Left ventricle myocardium inferior (tissue), 1 donor: ENCODE measurements at places on chromosomes 6 and 20.

DNA sequence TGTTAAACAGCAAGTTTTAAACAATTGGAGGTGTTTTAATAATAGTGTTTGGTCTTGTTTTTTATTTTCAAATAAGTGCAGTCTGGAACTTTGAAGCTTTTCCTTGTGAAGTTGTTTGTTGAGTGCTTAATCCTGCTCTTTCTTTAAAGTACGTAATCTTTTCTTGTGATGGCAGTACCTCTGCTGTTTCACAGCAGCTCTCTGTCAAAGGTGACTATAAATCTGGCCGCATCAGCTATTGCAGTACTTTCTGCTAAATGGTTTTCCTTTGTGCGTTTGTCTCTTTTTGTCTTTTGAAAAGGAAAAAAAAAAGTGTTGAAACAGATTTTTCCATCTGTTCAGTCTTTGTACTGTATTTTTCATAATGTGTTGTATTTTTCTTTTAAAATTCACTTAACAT lies 12.7 kb downstream of the STXBP5 start:
- DNase-seq, result no peak

DNA sequence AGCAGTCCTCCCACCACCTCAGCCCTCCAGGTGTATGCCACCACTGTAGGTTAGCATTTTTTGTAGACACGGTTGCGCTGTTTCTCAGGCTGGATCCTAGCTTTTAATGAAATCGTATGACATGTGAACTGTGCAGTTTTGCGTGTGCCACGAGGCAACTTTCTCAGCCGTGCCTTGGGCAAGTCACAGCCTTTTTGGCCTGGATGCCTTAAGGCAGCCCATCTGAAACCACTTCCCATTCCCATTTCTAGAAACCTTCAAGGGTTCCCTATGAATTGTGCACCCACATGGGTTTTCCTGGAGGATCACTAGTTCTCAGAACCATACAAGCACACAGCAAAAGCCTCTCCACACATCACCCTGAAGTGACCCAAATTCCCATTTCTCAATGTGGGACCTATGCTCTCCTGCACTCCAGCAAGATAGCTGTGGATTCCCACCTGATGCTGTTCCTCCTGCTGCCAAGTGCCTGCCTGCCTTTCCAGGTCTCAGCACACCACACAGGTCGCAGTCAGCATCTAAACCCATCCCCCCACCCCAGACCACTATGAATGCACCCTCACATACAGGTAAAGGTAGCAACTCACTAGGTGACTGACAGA lies 28.9 kb downstream of the SNX5 start:
- DNase-seq, result no peak

- DNase-seq, result no peak
Observed at GRCh38 chr6:154257067-154257466, 99.5 kb downstream of the IPCEF1 start.

GRCh38 chr6:71452697-71453370 lies 164.2 kb downstream of the OGFRL1 start:
- no peak for DNase-seq

GRCh38 chr20:8854571-8854970 lies 214.3 kb upstream of the PLCB4 start:
- peak; percentile 66 for DNase-seq

DNA sequence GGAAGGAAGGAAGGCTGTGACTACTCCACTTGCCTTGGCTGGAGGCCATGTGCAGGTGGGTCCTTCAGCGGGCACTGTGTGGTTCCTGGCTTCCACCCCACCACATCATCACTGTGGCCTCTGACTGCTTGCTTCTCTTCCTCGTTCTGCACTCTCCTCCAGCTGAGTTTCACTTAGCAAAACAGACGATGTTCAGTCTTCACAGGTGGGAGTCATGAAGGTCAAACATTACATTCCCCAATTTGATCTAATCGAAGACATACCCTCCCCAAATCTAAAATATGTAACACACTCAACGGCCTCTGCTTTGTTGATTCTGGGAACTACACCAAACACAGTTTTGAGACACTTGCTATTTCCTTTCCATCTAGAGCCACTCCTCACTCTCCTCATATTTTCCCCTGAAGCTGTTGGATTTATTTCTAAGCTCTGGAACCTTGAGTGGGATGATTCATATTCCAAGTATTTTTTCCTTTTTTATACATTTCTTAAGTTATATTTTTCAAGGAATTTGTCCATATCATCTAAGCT lies 132.5 kb upstream of the FOXA2 start:
- no peak for DNase-seq

DNA sequence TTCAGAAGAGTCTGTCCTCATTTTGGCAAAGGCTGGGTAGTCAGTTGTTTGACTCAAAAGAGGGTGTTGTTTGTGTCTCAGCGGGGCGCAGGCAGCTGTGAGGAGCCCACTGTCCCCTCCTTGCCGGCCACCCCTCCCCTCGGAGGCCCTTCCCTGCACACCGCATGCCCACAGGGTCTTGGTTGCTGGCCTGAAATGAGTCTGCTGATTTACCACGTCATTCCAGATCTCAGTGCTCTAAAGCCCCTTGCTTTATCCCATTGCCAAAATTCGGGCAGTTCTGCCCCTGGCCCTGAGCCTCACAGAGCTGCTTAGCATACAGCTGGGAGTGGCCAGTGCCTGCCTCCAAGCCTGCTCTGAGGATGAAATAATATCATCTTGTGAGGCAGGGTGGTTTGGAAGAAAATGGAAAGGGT lies 220.7 kb downstream of the UST start:
- no peak for DNase-seq

DNA sequence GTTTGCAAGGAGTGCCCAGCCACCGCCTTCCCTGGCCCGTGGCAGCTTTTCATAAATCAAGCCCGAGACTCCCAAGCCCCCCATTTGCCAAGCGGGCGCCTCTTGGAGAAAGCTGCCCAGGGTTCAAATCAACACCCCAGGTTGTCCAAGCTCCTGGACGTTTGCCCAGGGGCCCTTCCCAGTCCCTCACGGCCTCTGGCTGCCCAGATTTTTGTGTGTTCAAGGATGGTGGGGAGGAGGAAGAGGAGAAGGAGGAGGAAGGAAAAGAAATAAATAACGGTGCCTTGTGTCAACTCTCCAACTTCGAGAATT lies 20.6 kb upstream of the NFATC2 start:
- no peak for DNase-seq

GRCh38 chr20:15616626-15617025 lies 956.6 kb downstream of the KIF16B start:
- no peak for DNase-seq

DNA sequence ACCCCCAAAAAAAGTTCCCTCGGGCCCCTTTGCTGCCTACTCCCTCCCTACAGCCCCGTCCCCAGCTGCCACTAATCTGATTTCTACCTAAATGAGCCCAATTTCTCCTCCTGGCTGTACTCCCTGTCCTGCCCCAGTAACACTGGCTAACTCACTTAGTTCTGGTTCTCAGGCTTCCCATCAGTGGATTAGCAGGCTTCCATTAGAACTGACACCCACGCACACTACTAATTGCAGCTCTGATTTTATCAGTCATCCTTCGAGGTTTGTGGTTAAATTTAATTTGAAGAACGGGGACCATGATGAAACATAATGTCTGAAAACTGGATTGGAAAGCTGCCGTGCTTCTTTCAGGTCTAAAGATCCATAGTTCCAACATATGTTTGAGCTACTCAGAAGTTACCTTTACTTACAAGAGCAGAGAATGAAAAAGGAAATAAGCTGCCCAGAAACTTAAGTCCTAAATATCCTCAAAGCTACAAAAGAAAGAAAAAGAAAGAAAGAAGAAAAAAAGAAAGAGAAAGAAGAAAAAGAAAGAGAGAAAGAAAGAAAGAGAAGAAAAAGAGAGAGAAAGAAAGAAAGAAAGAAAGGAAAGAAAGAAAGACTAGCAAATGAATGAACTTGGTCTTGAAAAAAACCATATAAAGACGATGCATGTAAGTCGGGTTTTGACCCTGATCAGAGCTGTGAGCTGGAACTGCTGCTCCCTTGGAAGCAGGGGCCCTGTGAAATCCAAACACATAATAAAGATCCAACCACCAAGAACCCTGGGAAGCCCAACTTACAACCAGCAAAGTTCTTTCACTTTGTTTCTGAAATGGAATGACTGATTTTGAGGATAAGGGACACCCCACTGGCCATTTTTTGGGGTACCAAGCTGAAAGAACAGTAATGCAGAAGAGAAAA lies 51.7 kb downstream of the CNKSR3 start:
- no peak for DNase-seq

DNA sequence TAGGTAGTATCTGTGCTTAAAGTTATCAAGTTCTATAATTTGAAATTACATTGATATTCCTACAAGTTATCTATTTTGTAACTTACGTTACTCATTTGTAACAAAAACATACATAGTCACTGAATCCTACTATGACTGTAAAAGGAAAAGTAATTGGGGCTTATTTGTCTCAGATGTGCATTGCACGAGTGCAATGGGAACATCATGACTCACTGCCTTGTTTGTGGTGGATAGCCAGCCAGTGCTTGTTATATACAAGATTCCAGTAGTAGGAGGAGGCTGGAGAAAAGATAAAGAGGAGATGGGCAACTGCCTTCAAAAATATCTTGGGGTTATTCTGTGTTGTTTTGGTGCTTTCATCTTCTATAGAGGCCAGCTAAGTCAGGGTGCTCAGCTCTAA lies 164.1 kb downstream of the RNF144B start:
- no peak for DNase-seq

- no peak for DNase-seq
Observed at GRCh38 chr6:127458817-127459216, 372 bp downstream of the KIAA0408 start.

DNA sequence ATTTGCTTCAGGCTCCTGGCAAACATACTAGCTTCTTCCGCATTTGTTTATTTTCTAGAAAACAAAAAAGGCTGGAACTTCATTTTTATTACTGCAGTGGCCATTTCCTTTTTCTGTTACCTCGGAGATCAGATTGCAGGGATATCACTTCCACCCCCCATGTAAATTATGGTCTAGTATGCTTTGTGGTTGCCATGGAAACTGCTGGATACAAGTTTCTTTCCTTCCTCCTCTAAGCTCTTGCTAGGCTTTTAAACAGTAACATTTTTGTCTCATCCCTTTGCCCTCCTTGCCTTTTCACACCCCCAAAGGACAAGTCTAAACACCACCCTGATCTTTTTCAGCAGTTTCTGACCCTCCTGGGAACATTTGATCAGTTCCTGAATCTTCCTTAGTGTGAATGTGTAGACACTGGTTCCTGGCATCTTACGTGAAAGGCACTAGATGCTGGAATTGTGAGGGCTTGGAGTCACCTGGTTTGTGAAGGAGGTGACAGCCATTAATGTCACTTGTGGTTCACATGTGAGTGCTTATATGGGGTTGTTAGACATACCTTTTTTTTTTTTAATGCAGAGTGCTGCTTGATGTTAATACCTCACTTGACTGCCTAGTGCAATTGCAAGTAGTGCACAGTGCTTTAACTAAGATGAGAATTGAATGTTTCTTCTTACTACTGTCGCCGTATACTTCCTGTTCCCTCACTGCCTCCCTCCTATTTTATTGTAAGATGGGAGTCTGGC lies 181.6 kb downstream of the JARID2 start:
- DNase-seq, result no peak

GRCh38 chr20:24095303-24095702 lies 106.7 kb upstream of the GGTLC1 start:
- no peak for DNase-seq

- no peak for DNase-seq
Observed at GRCh38 chr20:63471002-63471716, 1.3 kb downstream of the KCNQ2 start.

DNA sequence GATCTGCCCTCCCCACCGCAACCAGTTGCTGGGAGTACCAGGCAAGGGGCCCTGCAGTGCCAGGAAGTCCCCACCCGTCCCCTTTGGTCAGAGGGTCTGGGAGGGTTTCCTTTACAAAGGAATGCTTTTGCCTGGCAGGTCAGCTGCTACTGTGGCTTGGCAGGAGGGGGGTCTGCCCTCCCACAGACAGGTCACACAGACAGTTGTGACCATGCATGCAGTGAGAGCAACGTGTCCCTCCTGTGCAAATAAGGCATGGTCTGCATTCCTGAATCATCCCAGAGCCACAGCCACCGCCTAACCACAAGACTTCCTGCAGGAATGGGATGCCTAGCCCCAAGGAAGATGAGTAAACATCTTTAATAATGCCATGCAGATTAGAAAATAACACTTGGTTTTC lies 439 bp upstream of the F13A1 start:
- DNase-seq, result no peak
